ENCODE measurements at places on chromosomes 4 and X.

GRCh38 chrX:42920752-42921151 is 142.8 kb upstream of the PPP1R2C start:
- DNase-seq = no peak

- DNase-seq = no peak
These were observed 223.1 kb upstream of the TAPT1 start for GRCh38 chr4:16449406-16449805.

DNA sequence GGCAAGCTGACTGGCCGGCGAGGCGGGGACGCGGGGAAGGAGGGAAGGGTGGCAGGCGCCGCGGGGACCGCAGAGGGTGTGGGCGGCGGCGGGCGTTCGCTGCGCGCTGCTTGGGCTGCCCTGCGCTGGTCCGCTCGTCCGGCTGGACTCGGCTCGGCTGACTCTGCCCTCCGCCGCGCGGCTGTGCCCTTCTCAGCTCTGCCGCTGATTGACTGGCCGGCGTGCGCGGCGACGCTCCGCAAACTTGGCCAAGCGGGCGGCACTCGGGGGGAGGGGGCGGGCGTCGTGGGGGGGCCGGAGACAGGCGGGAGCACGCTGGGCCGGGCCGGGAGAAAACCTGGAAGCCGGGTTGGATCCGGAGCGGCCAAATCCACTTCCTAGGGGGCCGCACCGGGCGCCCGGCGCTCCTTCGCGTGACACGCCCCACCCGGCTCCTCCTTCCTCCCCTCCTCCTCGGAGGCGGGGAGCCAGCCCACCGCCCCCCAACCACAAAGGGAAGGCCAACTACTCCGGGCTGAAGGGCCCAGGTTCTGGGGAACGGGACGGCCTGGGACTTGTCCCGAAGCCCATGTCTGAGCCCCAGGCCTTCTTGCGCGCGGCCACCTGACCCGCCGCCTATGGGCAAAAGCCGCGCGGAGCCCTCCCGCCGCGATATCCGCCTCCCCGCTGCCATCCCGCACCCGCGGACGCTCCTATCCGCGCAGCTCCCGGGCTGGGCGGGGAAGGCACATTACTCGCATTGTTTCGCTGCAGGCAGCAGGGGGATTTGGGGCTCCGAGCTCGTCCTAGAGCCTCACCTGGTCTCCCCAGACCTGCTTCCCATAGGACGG is at the start of gene GPC4:
GPC4 (minus strand) TSS at position 214 of the 830 bp plus-strand sequence. CDS start 524 bp downstream, outside the sequence.
- peak; percentile 35 for DNase-seq

DNA sequence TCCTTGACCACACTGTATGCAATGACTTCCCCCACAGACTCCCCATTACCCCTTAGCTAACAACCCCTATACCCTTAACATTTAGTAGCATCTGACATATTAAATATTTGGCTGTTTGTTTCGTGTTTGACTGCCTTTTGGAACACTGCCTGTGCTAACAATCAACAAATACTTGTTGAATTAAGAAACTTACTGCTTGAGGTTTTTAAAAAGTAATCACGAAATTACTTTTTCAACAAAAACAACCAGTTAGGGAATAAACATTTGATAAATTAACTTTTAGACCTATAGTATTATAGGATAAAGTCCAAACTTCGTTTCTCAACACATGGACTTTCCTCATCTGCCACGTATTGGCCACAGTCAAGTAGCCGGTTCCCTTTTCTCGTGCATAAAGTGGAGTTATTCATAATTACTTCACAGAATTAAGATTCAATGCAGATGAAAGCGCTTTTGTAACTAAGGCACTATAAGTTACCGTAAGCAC is 555 bp upstream of the ELMOD2 start:
- DNase-seq = no peak

GRCh38 chr4:122766950-122767349 is 34.4 kb downstream of the BBS12 start:
- no peak for DNase-seq

DNA sequence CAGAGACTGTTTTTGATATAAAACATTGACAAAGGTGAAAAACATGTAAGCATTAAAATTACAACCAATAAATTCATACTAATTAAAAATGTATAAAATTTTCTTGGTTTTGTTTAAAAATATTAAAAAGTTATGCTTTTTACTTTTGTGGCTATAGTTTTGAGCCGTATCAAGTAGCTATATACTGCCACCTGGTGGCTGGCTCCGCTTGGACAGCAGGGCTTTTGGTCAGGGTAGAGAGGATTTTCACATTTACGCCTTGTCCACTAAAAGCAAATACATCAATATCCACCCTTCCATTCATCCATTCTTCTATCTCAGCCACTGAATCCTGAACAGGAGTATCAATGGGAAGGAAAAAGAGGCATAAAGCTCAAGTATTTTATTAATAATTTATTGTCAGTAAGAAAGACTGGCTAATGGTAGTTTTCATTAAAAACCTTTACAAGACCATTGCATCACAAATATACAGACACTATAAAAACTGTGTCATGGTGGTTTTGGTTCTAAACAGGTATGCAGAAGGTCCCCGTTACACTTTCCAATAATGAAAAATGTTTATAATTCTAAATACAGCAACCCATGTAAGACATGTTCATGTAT is 32.1 kb upstream of the MTNR1A start:
- DNase-seq = peak; percentile 15

- DNase-seq = no peak
These were observed 375.2 kb upstream of the RPS6KA3 start for GRCh38 chrX:20641954-20642353.

GRCh38 chr4:21692241-21692640 is 256.3 kb downstream of the KCNIP4 start:
- no peak for DNase-seq

- DNase-seq = no peak
These were observed 330.5 kb upstream of the AADAT start for GRCh38 chr4:170420255-170420693.

- no peak for DNase-seq
These were observed 1.3 kb downstream of the NKRF start for GRCh38 chrX:119604766-119605463.

DNA sequence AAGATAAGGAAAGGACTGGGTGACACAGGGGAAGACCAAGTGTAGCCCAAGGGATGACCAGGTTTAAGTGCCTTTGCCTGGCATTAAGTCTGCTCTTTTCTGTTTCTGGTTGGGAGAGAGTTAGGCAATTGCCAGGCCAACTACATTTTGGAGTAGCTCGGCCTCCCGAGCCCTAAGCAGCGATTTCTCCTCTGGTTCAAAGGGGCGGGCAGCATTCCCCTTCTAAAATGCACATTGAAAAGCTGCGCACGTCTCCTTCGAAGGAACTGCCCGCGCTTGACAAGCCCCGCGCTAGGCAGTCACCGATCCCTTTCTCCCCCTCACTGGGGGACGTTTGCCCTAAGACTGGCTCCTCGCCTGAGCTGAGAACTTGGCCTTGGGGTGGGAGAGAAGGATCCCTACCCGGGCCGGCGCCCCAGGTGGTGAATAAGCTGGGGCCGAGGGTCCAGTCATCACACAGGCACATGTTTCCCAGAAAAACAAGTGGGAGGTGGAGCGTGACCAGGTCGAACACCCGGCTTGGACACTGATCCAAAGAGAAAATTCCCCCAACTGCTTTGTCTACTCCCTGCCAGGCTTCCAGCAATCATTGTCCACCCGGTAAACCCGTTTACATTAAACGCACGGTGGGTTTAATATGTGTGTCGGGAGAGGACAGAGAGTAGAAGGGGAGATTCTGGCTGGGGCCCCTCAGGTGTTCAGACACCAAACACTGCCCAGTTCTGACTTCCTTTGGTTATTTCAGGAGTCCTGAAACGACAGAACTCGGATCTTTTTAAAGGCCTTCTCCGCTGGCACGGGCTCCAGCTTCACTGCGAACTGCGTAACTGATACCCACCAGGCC is 4.0 kb downstream of the ARX start:
- no peak for DNase-seq

DNA sequence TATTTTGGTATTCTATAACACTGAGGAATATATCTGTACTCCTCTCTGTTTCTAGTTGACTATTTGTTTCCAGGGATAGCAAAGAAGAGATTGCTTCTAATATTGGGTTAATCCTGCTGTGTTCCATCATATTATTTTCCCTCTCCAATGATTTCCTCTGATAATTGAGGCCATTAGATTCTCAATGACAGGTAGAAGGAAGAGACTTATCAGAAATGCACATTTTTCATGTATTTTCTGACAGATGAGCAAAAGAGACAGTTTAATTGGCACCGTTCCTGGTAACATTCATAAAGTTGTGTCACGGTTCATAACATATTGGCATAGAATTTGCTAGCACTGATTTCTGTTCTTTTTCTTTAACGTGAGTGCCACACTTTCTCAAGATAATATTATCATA is 58.2 kb downstream of the NRK start:
- DNase-seq = no peak
